ENCODE measurements at places on chromosomes 16 and 17. TPM values are rescaled to one million over a fixed set of nuclear protein-coding genes. Genes with fewer than 3 reads are reported as not detected.

- H3K36me3 ChIP-seq: no peaks in the 10 kb centered on the region
- DNase-seq: no peak
- no peak overlapping the region for H3K4me3 ChIP-seq
- no peaks in the 10 kb centered on the region for H3K27me3 ChIP-seq
These were observed 172.3 kb upstream of the IRX6 start for GRCh38 chr16:55151561-55152305.

GRCh38 chr16:29815032-29815721 is 775 bp upstream of the PAGR1 start:
- no peak for DNase-seq
- peaks cover 44% of the 10 kb centered on the region for H3K4me1 ChIP-seq
- H3K36me3 ChIP-seq: no peaks in the 10 kb centered on the region
- peak overlapping the region; percentile 78 for H3K4me3 ChIP-seq
- no peaks in the 10 kb centered on the region for H3K27me3 ChIP-seq

- no peak overlapping the region for H3K27ac ChIP-seq
- no peaks in the 10 kb centered on the region for H3K36me3 ChIP-seq
- DNase-seq: no peak
These were observed 368.2 kb downstream of the SNX29 start for GRCh38 chr16:12344577-12345343.

- H3K27me3 ChIP-seq: no peaks in the 10 kb centered on the region
- no peak for DNase-seq
- no peaks in the 10 kb centered on the region for H3K4me1 ChIP-seq
- no peaks in the 10 kb centered on the region for H3K36me3 ChIP-seq
- H3K27ac ChIP-seq: no peak overlapping the region
- no peak overlapping the region for H3K4me3 ChIP-seq
These were observed 76.0 kb downstream of the CACNG3 start for GRCh38 chr16:24332178-24332577.

DNA sequence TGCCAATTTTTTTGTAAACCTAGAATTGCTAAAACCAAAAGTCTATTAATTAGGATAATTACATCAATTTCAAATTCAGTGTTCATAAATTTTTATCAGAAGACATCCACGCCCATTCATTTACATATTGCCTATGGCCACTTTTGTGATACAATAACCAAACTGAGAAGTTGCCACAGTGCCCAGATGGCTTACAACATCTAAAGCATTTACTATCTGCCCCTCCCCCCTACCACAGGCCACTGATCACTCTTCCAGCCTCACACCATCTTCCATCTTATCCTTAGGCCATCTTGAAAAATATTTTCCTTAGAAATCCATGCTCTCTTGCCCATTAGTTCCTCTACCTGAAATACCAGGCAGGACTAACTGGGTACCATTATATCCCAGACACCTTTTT is 6.3 kb upstream of the PRKAR1A start:
- no peaks in the 10 kb centered on the region for H3K27me3 ChIP-seq
- H3K36me3 ChIP-seq: no peaks in the 10 kb centered on the region
- H3K4me1 ChIP-seq: peaks cover 10% of the 10 kb centered on the region
- H3K4me3 ChIP-seq: no peak overlapping the region
- DNase-seq: no peak

DNA sequence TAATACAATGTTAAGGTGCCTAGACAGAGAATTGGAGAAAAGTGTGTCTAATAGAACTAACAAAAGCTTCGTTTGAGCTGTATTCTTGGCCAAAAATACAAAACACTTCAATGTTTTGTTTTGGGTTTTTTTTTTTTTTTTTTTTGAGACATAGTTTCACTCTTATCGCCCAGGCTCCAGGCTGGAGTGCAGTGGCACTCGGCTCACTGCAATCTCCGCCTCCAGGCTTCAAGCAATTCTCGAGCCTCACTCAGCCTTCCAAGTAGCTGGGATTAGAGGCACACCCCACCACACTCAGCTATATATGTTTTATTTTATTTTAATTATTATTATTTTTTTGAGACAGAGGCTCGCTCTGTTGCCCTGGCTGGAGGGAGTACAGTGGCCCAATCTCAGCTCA is 38.3 kb upstream of the CARMIL2 start:
- H3K27ac ChIP-seq: no peak overlapping the region
- no peaks in the 10 kb centered on the region for H3K36me3 ChIP-seq
- DNase-seq: no peak
- no peaks in the 10 kb centered on the region for H3K27me3 ChIP-seq
- no peak overlapping the region for H3K4me3 ChIP-seq

CMTM2 gene
- total RNA-seq: not detected

GAS7 gene
- 5.8 TPM for total RNA-seq

ATMIN gene
- 37.1 TPM for total RNA-seq

GPR142 gene
- not detected for total RNA-seq
